RKO (cell line): ENCODE measurements at places on chromosomes 13 and 19.
A peak's percentile ranks its signal among the peaks of the same experiment; 100 is the strongest.

DNA sequence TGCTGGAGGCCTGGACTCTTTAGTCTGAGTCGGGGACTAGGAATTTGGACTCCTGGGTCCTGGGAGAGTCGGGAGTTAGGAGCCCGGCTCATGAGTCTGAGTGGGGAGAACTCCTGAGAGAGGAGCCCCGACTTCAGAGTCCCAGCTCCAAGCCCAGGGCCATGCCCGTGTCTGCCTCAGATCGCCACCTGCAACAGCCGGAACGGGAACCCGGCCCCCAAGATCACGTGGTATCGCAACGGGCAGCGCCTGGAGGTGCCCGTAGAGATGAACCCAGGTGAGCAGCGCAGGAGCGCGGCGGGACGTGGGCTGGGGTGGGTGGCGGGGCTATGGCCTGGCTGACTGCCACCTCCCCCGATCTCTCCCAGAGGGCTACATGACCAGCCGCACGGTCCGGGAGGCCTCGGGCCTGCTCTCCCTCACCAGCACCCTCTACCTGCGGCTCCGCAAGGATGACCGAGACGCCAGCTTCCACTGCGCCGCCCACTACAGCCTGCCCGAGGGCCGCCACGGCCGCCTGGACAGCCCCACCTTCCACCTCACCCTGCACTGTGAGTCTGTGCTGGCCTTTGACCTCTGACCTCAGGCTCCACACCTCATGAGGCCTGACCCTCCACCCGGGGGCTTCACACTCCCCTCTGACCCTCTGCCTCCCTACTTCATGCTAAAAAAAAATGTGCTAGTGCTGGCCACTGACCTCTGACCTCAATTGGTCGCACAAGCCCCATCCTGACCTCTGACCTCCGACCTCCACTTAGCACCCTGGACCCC lies 4.4 kb downstream of the BCAM start:
- no peak for DNase-seq

DNA sequence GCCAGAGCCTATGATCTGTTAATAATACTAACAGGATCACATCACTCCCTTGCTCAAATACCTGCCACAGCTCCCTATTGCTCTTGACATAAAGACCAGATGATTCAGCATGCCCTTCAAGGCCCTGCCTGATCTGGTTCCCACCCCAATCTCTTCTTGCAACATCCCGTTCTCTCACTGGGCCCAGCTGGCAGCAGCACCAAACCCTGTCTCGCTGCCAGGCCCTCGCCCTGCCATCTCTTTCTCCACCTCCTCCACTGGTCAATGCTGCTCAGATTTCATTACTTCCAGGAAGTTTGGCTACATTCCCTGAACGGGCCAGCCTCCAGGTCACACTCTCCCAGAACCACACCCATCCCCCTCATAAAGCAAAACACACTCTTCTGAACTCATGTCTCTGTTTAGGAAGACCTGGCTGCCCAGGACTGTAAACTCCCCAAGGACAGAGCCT lies 8.6 kb upstream of the BCAT2 start:
- no peak for DNase-seq

DNA sequence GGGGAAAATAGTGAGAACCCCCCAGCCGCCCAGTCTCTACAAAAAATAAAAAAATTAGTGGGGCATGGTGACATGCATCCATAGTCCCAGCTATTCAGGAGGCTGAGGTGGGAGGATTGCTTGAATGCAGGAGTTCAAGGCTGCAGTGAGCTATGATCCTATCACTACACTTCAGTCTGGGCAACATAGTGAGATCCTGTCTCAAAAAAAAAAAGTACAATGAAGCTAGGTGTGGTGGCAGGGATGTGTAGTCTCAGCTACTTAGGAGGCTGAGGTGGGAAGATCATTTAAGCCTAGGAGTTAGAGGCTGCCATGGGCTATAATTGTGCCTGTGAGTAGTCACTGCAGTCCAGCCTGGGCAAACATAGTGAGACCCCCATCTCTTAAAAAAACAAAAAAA lies 8.9 kb downstream of the PCCA start:
- no peak for DNase-seq

- no peak for DNase-seq
Observed at GRCh38 chr19:51691074-51691583, 2.0 kb upstream of the SPACA6 start.

DNA sequence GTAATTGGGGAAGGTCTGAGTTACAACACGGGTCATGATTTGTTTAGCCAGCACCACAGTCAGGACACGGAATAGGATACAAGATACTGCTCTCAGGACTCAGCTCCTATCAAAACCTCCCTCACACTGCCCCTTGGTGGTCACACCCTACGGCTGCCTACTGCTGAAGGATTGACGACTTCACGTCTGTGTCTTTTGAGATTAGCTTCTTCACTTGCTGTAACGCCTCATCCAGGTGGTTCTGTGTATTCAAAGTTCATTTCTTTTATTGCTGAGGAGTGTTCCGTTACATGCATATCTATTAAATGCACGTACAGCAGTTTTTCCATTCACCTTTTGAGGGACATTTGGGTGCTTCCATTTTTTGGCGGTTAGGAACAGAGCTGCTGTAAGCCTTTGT lies 46.3 kb downstream of the URI1 start:
- DNase-seq, result no peak

- no peak for DNase-seq
Observed at GRCh38 chr13:26548205-26548765, 9.2 kb upstream of the WASF3 start.

DNA sequence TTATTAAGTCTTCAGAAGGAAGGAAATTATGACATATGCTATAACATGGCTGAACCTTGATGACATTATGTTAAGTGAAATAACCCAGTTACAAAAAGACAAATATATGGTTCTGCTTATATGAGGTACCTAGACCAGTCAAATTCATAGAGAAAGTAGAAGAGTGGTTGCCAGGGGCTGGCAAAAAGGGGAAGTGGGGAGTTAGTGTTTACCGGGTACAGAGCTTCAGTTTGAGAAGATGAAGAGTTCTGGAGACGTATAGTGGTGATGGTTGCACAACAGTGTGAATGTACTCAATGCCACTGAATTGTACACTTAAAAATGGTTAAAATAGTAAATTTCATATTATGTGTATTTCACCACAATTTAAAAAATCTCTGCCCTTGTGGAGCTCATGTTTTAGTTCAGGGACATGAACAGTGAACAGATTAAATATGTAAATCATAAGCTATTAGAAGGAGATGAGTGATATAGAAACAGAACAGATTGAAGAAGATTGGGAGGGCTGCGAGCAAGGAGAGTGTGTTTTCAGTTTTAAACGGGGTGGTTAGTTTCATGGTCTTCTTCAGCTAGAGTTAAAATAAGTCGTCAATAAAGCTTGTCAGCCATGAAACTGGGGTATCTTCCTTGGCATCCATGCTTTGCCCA lies 355.2 kb downstream of the KCNRG start:
- DNase-seq, result no peak

DNA sequence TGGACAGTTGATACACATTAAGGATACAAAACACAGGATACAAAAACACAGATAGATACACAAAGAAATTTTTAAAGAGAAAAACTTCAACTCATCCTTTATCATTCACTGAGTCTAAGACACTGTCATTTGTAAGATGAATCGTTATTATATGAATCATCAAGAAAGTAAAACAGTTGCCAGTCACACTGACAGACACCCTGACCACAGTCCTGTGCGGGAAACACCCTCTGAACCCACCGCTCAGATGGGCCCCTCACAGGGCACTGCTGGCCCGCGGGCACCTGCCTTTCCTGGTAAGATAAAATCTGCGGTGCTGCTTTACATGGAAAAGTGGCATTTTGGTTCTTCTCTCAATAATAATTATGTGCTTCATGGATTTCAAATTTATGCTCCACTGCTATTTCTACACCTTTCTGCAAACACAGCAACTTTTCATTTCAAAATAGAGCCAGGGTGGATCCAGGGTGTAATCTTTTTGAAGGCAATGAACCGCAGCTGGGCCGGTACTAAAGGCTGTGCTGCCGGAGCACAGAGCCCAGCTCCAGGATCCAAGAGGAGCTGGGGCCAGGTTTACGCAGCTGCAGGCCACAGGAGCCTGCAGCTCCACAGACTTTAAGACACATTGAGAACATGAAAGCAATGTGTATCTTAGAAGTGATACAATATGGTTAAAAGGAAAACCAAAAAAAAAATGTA lies 76.8 kb downstream of the TUBGCP3 start:
- DNase-seq, result peak; percentile 9

DNA sequence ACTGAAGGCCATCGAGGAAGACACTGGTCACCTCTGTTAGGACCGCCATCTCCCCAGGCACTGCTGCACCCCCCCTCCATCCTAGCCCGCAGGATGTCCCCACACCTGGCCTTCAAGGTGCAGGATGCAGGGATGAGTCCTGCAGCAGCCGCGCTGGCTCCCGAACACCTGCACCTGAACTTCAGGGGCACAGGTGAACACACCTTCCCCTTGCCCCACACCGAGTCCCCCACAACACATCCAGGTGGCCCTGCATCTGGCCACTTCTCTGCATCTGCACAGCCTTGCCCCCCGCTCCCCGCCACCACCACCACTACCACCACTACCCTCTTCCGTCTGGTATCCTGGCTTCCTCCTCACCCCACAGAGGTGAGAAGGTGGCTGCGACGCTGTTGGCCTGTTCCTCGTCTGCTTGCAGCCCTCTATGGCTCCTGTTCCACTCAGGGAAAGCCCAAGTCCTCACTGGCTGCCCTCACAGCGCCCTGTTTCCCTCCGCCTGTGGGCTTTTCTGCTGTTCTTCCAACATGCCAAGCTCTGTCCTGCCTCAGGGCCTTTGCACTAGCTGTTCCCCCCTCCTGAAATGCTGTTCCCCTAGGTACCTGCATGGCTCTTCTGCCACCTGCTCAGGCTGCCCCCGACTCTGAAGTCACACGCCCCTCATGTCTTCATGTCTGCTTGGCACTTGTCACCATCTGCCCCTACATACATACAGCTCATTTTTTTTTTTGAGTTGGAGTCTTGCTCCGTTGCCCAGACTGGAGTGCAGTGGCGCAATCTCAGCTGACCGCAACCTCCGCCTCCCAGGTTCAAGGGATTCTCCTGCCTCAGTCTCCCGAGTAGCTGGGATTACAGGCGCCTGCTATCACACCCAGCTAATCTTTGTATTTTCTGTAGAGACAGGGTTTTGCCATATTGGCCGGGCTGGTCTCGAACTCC lies 1.4 kb upstream of the CERS1 start:
- DNase-seq, result no peak
